ENCODE measurements at places on chromosomes 1 and 21. TPM values are rescaled to one million over a fixed set of nuclear protein-coding genes. Genes with fewer than 3 reads are reported as not detected.

Gene KCNJ15
- total RNA-seq: 142 TPM

Gene SPRR1A
- total RNA-seq: not detected

Gene IQGAP3
- total RNA-seq: 1.7 TPM

GRCh38 chr1:40313958-40314720 is 2.9 kb downstream of the COL9A2 start:
- no peaks in the 10 kb centered on the region for H3K4me1 ChIP-seq
- no peak for DNase-seq
- no peak overlapping the region for H3K27ac ChIP-seq
- no peaks in the 10 kb centered on the region for H3K36me3 ChIP-seq

DNA sequence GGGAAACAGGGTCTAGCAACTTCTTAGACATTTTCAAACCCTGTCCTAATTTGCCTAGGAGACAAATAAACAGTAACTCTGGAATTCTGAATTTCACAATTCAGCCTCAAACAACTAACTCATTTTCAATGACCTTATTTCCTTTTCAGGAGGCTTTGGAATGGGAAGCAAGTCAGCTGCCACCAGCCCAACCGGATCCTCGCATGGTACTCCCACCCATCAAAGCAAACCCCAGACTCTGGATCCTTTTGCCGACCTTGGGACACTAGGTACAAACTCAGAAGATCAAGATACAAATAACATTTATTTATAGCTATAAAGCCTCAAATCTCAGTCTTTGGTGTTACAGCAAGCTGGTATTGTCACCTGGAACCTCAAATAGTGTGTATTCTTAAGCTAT is 18.9 kb upstream of the LEPR start:
- no peaks in the 10 kb centered on the region for H3K27me3 ChIP-seq
- no peak for DNase-seq
- no peak overlapping the region for H3K27ac ChIP-seq
- H3K36me3 ChIP-seq: no peaks in the 10 kb centered on the region

DNA sequence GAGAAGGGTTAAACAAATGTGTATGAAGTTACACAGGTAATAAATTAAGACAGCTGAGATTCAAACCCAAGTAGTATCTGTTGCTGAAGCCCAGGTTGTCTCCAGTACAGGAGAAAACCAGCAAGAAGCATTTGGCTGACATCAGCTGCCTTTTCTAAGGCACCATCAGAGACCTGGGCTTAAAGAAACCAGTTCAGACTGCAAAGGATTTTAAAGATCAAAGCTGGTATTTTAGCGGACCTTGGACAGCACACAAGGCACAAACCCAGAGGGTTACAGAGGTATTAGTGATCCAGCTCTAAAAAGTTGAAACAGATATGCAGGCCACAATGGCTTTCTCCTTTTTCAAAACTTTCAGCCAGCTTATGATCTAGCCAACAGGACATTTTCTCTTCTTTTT is 23.4 kb downstream of the BEND5 start:
- no peak overlapping the region for H3K4me3 ChIP-seq
- H3K36me3 ChIP-seq: peaks cover 11% of the 10 kb centered on the region
- peaks cover 5% of the 10 kb centered on the region for H3K4me1 ChIP-seq
- no peak overlapping the region for H3K27ac ChIP-seq

DNA sequence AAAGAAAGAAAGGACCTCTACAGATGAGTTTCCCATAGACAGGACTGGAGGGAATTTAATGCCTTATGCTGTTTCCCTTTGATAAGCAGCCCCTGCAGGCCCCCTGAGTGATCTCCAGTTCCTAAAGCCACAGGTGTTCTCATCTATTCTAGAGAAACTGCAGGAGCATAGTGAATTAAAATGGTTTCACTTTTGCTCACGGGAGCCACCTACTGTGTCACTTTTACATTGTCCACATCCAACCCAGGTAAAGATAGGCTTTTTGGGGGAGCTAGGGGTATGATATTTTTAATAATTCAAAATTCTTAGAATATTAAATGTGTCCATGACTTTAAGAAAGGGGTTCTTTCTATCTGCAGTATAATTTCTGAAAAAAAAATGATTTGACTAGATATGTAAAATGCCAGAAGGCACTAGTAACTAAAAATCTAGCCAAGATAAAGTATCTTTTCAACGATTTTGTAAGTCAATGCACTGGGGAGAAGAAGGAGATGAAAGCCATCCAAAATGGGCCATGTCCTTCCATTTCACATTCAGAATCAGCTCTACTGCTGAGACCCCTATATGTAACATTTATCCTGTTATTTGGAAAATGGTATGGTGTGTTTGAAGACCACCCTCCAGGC is 267.3 kb upstream of the DUSP10 start:
- no peak for DNase-seq
- no peaks in the 10 kb centered on the region for H3K4me1 ChIP-seq
- no peak overlapping the region for H3K27ac ChIP-seq
- H3K36me3 ChIP-seq: no peaks in the 10 kb centered on the region
- no peak overlapping the region for H3K4me3 ChIP-seq
- H3K27me3 ChIP-seq: no peaks in the 10 kb centered on the region

- H3K36me3 ChIP-seq: no peaks in the 10 kb centered on the region
- no peak for DNase-seq
- H3K4me1 ChIP-seq: no peaks in the 10 kb centered on the region
- H3K4me3 ChIP-seq: no peak overlapping the region
Measured at GRCh38 chr21:37631319-37632117, 264.9 kb downstream of the DYRK1A start.

DNA sequence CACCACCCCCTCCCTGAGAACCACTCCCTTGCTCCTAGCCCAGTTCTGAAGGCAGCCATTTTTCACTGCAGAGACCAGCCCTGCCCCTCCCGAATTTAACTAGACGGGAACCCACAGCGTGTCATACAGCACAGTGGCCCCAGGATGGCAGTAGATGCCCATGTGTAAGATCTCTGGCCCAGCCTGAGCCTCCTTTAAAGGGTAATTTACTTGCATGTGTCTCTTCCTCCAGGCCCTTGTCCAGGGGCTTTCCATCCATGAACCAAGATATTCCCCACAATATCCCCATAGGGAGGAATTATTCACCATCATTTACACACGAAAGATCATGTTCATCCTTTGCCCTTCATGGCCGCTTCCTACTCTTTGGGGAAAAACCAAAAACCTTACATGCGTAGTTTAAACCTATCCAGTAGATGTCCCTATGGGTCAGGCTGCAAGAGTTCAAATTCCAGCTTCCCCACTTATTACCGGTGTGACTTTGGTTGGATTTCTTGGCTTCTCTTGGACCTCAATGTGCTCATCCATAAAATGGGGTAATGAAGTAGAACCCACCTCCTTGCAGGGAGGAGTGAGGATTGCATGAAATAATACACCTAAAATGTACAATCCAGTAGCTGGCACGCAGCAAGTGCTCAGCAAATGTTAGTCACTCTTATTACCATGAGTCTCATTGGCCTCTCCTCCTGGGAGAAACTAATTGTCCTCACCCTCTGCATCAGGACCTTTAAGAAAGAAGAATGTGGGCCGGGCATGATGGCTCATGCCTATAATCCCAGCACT is 4.0 kb upstream of the LACTBL1 start:
- no peaks in the 10 kb centered on the region for H3K4me1 ChIP-seq
- H3K27ac ChIP-seq: no peak overlapping the region
- no peak overlapping the region for H3K4me3 ChIP-seq
- DNase-seq: peak; percentile 87
- H3K36me3 ChIP-seq: no peaks in the 10 kb centered on the region

DNA sequence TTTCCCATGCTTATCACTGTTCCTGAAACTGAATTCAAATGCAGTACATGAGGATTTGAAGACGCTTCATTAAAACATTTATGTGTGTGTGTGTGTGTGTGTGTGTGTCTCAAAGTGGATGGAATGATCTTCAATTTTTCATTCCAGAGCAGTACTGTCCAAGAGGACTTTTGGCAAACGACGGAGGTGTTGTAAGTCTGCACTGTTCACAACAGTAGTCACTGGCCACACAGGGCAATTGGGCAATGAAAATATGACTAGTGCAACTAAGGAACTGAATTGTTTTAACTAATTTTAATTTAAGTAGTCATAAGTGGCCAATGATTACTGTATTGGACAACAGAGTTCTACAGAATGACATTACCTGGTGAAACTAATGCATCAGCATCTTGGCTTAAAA is 5.0 kb downstream of the TAF5L start:
- H3K4me3 ChIP-seq: no peak overlapping the region
- H3K27ac ChIP-seq: no peak overlapping the region

DNA sequence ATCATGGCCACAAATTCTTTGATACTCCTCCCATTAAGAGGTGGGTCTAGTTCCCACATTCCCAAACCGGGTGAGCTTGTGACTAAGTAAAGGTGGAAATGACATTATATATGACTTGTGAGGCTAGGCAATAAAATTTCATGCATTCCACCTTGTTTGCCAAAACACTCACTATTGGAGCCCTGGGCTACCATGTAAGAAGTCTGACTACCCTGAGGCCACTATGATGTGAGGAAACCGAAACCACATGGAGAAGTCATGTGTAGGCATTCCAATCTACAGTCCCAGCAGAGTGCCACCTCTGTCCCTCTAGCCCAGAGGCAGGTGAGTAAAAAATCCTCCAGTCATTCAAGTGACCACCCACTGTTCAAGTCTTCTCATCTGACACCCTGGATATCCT is 17.9 kb upstream of the SMG7 start:
- no peaks in the 10 kb centered on the region for H3K4me1 ChIP-seq
- H3K27me3 ChIP-seq: no peaks in the 10 kb centered on the region
- H3K4me3 ChIP-seq: no peak overlapping the region
- no peaks in the 10 kb centered on the region for H3K36me3 ChIP-seq

DNA sequence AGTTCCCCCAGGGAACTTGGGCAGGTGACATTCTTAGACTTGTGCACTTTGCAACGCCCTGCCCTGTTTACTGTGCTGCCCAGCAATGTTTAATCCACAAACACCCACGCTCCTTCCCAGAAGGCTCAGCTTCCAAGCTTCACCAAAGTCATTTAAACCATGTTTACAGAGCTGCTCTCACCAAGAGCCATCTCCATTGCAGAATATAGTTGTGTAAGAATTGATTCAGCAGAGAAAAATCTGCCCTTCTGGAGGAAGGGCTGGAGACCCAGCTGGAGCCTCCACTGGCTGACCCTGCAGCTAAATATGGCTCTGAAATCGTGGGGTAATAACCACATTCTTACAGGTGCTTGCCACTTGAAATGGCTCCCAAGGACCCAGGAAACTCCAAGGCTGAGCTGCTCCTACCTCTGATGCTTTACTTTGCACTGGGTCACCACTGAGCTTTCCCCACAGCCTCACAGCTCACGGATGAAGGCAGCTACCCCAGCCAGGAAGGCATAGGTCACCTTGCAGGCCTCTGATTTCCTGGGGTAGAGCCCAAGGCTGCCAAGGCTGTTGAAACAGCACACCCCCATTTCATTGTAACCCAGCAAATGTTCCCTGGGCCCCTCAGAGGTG is 8.7 kb downstream of the CAPN2 start:
- DNase-seq: peak; percentile 76
- H3K4me3 ChIP-seq: no peak overlapping the region
- H3K36me3 ChIP-seq: peaks cover 16% of the 10 kb centered on the region
- H3K4me1 ChIP-seq: peaks cover 34% of the 10 kb centered on the region

GRCh38 chr21:34510148-34511142 is 1.6 kb downstream of the KCNE1 start:
- no peaks in the 10 kb centered on the region for H3K36me3 ChIP-seq
- no peaks in the 10 kb centered on the region for H3K27me3 ChIP-seq
- peak; percentile 61 for DNase-seq
- no peaks in the 10 kb centered on the region for H3K4me1 ChIP-seq
- no peak overlapping the region for H3K4me3 ChIP-seq

DNA sequence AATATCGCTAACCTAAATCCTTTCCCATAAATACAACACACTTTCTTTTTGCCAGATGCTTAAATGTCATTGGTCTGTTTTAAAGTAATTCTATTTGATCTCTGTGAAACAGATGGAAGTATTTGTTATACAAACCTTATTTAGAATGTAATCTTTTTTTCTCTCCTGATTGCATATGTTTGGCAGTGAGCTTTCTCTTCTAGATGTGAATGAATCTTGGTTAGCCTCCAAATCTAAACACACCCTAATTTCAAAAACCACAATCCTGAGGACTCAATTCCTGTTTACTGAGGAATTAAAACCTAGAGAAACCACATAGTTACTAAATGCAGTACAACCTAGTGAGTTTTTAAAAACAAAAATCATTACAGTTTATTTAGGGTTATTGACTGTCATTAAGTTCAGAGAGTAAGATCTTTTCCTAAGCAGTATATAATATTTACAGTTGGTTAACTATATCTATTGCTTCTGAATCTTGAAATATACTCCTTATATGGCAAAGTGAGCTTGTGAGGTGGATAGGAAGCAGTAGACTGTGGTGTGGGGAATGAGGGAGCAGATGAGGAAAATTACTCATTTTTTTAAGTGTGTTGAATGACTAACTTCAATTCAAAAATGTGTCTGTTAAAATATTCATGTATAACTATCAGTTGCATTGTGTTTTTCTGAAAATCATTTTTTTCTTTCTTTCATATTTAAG is 218.7 kb downstream of the FMN2 start:
- H3K4me3 ChIP-seq: no peak overlapping the region
- H3K4me1 ChIP-seq: no peaks in the 10 kb centered on the region
- no peaks in the 10 kb centered on the region for H3K36me3 ChIP-seq
- no peak for DNase-seq
- H3K27ac ChIP-seq: no peak overlapping the region

DNA sequence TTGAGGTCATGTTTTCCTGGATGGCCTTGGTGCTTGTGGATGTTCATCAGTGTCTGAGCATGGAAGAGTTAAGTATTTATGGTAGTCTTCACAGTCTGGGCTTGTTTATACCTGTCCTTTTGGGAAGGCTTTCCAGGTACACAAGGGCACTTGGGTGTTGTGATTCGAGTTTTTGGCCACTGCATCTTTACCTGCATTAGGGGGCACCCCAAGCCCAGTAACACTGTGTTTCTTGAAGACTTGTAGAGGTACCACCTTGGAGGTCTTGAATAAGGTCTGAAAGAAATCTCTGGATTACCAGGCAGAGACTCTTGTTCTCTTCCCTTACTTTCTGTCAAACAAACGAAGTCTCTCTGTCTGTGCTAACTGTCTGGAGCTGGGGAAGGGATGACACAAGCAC is 34.4 kb upstream of the ROR1 start:
- no peaks in the 10 kb centered on the region for H3K36me3 ChIP-seq
- no peaks in the 10 kb centered on the region for H3K27me3 ChIP-seq
- no peak overlapping the region for H3K27ac ChIP-seq
- H3K4me3 ChIP-seq: no peak overlapping the region

DNA sequence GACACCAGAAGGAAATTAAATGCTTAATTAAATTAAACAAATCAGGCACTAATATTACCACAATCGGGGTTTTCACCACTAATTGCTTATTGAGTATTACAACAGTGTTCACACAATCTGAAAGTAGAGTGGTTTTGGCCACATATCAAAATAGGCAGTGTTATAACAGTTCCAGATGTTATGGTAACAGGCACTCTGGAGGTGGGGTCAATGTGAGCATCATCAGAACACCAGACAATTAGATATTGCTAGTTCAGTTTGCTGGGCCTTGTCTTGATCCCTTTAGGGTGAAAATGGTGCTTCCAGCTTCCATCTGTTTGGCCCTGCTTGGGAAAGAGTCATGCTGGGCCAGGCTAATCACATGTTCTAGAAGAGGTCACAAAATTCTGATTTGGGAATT is 14.5 kb upstream of the DDAH1 start:
- no peak for DNase-seq
- H3K4me1 ChIP-seq: no peaks in the 10 kb centered on the region
- no peak overlapping the region for H3K27ac ChIP-seq
- no peaks in the 10 kb centered on the region for H3K36me3 ChIP-seq
- no peak overlapping the region for H3K4me3 ChIP-seq
- H3K27me3 ChIP-seq: no peaks in the 10 kb centered on the region

GRCh38 chr1:14371771-14372497 is 226.6 kb upstream of the KAZN start:
- H3K36me3 ChIP-seq: no peaks in the 10 kb centered on the region
- H3K27ac ChIP-seq: no peak overlapping the region
- DNase-seq: no peak
- no peak overlapping the region for H3K4me3 ChIP-seq

Measured in kidney (tissue), 22 donors.